Posterior cingulate gyrus (tissue), 11 donors: ENCODE measurements at places on chromosomes 1 and 21.

DNA sequence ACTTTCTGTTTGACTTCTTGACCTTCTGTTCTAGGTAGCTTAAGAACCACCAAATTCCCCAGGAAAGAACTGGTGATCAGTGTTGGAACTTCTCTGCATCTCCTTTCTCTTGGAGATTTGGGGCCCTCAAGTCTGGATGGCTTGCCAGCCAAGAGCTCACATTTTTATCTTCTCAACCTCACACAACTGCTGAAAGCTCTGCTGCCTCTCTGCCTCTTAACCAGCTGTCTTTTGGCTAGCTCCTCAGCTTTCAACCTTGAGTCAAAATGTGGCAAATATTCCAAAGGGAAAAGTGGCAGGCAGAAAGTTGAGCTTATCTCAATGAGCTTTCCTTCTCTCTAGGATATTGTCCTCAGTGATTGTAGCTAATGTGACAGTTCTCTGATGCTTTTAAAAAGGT lies 89.2 kb upstream of the CCDC190 start:
- DNase-seq = peak; percentile 68

DNA sequence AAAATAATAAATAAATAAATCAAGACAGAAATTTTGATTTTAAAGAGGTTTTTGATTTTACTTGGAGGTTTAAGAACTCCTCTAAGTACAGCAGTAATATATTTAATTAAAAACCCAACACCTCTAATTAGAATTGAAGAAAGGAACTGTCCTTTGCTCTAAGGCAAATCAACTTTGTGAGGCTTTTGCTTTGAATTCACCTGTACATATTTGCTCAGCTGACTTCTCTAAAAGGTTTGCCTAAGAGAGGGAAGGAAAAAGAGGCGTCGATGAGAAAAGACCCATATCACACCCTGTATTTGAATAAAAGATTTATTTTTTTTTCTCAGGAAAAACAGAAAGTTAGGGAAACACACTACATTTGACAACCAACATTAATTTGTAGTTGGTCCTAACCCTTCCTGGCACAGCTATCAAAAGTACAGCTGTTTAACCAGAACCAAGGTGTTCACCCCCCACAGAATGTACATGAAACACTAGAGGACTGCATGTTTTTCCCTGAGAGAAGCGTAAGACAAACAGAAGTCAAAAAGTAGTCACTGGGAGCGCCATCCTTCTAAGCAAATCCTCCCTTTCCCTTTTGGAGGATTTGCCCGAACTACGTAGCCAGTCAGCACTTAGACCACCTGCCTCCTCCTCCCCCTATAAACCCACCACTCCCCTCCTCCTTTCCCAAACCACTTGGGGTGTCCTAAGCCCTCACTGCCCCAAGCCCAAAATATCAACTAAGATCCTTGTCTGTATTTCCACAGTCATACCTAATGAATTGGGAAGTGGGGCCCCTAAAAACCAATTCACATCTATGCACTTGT lies 4.9 kb downstream of the MCL1 start:
- no peak for DNase-seq

- no peak for DNase-seq
Measured at GRCh38 chr1:198519639-198520501, 20.6 kb downstream of the ATP6V1G3 start.

DNA sequence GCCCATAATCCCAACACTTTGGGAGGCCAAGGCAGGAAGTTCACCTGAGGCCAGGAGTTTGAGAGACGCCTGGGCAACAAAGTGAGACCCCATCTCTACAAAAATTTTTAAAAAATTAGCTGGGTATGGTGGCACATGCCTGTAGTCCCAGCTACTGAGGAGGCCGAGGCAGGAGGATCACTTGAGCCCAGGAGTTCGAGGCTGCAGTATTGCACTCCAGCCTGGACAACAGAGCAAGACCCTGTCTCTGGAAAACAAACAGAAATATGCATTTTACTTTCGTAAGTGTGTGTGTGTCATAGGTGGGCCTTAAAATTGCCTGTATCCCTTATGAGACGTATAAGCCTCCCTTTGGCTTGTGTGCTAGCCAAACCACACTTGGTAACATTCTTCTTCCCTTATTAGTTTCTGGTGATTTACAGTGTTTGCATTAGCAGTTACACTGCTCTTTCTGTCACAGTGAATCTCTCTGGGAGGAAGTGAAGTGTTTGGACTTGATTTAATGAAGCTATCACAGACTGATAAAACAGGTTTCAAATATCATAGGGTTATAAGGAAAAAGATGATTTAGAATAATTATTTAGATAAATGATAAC lies 48.9 kb upstream of the KIF26B start:
- DNase-seq = no peak

DNA sequence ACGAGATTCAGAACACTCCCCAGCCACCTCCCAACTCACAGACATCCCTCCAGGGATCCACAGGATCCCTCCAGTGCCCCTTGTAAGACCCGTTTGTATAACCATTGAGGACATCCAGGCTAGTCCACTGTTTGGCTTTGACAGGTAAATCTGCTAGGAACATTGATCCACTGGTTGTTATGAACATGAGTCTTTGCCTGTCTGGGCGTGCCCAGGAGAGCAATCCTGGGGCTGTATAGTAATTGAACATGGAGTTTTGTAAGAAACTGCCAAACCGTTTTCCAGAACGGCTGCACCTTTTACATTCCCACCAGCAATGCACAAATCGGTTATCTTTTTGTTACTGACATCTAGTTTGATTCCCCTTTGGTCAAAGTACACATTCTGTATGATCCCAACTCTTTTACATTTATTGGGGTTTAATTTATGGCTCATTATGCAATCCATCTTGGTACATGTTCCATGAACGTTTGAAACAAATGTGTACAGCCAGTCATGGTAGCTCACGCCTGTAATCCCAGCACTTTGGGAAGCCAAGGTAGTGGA lies 88.7 kb downstream of the WDR4 start:
- DNase-seq = no peak

GRCh38 chr1:24932284-24932683 lies 2.2 kb upstream of the RUNX3 start:
- no peak for DNase-seq

DNA sequence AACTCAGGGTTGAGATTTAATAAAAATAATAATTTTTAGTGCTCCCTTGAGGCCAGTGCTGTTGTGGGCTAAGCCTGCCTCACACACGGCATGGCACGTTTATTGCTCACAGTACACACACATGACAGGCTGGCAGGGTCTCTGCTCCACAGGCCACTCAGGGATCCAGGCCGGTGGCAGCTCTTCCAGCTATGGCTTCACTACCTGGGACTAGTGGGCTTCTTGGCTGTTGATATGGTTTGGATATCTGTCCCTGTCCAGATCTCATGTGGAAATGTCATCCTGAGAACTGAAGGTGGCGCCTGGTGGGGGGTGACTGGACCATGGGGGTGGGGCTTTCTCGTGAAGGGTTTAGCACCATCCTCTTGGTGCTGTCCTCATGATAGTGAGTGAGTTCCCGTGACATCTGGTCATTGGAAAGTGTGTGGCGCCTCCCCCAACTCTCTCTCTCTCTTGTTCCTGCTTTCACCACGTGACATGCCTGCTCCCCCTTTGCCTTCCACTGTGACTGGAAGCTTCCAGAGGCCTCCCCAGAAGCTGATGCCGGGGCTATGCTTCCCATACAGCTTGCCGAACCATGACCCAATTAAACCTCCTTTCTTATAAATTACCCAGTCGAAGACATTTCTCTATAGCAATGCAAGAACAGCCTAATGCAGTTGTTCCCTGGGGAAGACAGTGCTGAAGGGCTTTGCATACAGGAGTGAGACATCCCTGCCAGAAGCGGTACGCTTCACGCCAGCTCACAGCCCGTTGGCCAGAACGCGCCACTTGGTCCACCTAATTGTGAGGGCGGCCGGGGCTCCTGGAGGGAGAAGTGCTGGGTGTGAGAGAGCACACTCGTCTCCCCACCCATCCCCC lies 226.9 kb upstream of the C1orf174 start:
- peak; percentile 81 for DNase-seq

DNA sequence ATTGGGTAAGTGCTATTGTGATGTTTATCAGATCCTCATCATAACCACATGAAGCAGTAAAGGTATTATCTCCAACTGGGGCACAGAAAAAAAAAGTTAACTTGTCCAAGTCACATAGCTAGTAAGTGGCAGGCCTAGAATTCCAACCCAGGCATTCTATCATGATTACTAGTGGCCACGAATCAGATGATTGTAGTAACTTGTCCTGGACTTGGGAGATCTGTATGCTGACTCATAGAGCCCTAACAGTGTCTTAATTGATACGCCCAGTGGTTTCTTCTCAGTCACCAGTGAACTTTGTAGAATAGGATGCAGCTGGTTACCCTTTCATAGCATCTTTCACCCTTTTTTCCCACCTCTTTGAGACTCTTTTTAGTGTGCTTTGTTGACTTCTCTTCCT lies 91.1 kb upstream of the UBE2U start:
- DNase-seq = no peak

DNA sequence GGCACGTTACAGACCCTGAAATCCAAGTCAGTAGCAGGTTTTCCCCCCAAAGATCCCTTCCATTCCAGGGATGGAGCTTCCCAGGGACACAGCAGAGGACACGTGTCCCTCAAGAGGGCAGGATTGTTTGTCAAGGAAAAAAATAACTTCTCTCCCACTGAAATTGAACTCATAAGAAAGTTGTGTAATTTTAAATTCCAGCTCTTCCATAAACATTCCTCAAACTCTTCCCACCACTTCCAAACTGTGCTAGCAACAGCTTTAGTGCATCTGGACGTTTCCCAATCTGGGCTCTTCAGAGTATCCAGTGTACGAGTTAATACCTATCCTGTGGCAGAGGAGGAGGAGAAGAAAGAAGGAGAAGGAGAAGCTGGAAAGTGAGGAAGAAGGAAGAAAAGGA lies 79.6 kb downstream of the PSMG1 start:
- DNase-seq = no peak

DNA sequence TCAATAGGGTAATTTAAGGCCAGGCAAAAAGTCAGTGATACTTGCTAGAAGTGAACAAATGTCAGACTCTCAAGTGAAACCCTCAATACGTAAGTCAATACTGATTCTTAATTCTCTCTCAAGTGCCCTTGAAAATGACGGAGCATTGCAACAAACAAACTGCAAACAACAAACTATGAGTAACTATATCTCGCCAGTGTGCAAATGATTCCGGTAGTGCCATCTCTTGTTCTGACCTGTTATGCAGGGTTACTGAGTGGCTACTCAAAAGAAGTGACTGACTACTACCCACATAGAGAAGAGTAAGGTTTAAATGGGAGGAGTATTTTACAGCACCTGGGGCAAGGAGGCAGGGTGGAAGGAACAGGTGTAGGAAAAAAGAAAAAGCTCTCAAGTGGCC lies 1.6 kb downstream of the SLC19A2 start:
- DNase-seq = no peak
